ENCODE measurements at places on chromosomes 6 and 20.

DNA sequence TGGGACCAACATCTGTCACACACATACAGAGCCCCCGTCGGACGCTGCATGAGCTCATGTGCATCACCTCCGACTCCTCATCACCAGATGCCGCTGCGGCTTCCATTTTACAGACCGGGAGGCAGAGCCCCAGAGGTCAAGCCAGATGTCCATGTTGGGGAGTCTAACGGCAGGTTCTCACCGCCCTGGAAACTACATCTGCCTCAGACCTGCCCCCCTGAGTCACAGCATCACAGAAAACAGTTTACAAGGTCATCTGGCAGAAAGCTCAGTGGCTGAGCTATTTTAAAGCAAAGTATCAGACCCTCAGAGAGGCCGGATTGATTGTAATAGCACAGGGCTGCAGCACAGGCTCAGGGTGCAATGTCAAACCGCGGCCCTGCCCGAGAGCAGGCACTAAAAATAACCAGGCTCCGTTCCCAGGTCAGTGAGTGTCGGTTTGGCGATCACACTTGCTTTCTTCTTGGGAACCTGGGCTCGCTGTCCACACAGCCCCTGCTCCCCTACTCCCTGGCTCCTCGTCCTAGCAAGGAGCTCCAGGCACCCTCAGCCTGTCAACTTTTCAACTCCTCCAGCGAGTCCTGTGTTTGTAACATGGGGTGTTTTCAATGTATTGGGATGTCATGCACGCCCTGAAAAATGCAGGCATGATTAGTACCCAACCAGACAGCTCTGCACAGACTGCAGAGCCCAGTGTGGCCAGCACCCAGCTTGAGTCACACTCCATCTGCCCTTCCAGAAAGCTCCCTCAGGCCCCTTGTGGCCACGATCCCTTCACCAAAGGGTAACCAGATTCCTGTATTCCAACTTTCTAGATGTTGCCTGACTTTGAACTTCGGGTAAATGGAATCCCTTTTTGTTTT is 264.5 kb downstream of the CDH4 start:
- no peak for DNase-seq

DNA sequence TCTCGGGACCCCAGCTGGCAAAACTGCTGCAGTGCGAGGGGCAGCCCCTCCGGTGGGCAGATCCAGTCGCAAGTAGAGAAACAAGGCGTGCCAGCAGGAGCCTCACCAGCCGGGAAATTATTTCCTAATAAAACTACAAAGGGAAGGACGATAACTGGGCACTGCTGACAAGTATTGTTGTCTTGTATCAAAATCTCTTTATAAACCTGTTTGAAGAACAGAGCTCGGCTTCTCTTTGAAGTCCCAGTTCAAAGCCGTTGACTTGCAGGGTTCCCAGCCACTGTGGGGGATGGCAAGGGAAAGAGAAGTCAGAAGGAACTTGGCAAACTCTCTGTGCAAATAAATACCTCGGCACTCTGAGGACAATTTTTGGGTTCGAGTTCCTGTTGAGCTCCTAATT is 504.5 kb downstream of the CD83 start:
- DNase-seq: no peak

DNA sequence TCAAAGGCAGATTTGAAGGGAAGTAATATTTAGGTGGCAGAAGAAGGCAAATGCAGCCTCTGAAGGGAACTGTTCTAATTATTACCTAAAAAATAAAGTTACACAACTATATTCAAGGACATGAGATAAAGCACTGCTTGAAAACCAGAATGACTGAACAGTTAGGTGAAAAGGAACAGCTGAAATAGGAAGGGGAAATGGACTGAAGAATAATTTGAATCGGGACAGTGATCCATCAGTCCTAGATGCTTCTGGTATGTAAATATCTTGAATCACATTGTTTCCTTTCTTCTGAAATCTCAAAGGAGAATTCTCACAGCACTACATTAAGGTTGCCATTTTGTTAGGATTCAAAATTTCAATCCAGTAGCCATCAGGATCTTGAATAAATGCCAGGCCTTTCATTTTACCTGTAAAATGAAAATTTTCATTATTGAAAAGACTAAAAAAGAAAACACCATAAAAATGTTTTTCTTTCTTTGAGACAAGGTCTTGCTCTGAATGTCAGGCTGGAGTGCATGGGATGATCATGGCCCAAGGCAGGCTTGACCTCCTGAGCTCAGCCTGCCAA is 25.9 kb downstream of the GLO1 start:
- no peak for DNase-seq

GRCh38 chr20:41072915-41073314 is 44.3 kb downstream of the TOP1 start:
- no peak for DNase-seq

- DNase-seq: no peak
Measured at GRCh38 chr6:87088076-87088475, 6.8 kb downstream of the CGA start.

GRCh38 chr6:113636357-113636824 is 220.8 kb upstream of the MARCKS start:
- no peak for DNase-seq

DNA sequence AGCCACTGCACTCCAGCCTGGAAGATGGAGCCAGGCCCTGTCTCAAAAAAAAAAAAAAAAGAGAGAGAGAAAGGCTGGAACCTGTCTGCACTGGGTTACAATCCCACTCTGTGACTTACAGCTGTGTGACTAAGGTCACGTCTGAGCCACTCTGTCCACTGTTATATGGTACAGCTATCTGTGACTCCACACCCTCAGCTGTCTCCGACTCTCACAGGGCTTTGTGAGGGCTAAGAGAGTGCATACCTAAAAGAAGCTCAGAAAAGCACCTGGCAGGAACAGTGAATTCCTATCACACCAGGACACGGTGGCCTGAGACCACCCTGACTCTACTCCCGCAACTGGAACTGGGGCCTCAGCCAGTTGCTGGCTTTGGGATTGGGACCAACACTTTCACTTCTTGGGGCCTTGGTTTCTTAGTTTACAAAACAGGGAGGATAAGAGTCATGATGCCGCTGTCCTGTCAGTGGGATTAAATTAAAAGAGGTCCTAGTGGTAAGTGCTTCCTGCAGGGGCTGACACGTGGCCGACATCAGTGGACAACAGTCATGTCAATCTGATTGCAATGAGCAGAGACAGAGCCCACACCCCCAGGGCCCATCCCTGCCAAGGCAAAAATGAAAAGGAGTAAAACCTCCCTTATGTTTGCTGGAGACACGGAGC is 5.7 kb upstream of the CD93 start:
- no peak for DNase-seq

DNA sequence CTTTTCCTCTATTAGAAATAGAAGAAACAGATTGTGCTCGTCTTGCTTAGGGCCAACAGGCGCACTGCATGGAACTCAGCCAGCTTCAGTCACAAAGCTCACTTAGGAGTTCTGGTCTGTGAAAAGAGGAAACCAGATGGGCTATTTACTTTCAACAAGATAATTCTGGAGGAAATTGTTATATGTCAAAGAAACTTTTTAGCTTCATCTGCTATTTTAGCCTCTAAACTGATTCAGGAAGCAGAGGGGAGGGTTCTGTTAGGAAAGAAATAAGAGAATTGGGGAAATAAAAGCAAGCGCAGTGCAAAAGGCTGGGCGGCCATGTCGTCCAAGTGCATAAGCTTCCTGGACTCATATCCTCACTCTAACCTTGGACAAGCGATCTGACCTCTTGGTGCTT is 21.3 kb downstream of the PRKN start:
- DNase-seq: no peak

- DNase-seq: no peak
Measured at GRCh38 chr6:39157511-39157910, 42.5 kb upstream of the SAYSD1 start.

DNA sequence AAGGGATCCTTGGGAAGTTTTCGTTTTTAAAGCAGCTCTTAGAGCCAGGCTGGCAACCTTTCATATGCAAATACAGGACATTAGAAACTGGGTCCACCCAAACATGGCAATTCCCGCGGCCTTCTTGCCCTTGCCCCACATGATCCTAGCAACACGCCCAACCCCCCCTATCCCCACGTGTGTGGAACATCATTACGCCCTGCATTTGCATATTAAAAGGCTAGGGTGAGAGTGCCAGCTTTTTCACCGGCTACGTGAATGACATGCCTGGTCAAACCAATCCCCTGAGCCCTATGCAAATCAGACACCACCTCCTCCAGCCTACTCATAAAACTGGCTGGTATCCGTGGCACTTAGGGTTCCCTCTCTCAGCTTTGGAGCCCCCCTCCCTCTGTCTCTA is 88.1 kb downstream of the TNFRSF21 start:
- no peak for DNase-seq

- no peak for DNase-seq
Measured at GRCh38 chr6:140009286-140009685, 634.8 kb upstream of the CITED2 start.

- no peak for DNase-seq
Measured at GRCh38 chr6:158781692-158782373, 37.3 kb downstream of the EZR start.

GRCh38 chr6:77403424-77403823 is 59.9 kb downstream of the HTR1B start:
- DNase-seq: no peak

DNA sequence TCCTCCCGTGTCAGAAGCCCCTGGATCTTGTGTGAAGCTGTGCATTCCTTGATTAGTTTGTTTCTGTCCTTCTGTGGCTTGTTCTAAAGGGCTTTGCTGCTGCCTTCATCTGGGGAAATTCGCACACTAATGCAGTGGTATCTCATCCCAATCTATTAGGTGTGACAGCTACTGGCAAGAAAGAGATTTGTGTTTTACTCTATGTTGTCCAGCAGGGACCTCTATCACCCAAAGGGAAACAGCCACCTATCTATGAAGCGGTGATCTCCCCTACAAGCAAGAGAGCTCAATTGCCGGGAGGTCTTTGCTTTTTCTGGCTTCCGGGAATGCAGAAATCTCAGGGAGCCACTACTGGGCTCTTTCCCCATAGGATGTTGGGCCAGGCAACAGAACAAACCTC is 151.8 kb downstream of the NRN1 start:
- DNase-seq: no peak

- no peak for DNase-seq
Measured at GRCh38 chr20:43389211-43389610, 68.5 kb upstream of the SRSF6 start.

GRCh38 chr20:37777012-37777950 is 83.5 kb downstream of the CTNNBL1 start:
- DNase-seq: no peak

DNA sequence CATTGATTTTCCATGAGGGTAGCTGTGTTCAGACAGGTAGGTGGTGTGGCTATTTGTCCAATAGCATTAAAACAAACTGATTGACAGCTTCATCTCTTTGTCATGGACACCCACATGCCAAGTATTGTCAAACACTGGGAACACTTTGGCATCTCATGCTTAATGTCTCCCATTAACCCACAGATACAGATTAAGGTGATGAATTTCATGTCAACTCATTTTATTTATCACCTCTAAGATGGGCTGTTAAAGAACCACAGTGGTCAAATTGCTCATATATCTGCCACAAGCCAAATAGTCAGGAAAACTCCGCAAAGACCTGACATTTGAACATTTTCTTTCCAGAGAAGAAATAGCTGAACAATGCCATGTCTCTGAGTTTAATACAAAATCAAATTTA is 139.1 kb upstream of the SPTLC3 start:
- DNase-seq: no peak

- DNase-seq: no peak
Measured at GRCh38 chr6:151175662-151176445, 63.9 kb upstream of the AKAP12 start.

GRCh38 chr6:46688117-46688965 is 656 bp downstream of the TDRD6 start:
- no peak for DNase-seq

- DNase-seq: peak; percentile 65
Measured at GRCh38 chr20:44496976-44497375, 21.3 kb downstream of the TTPAL start.

GRCh38 chr6:20060252-20060651 is 152.0 kb downstream of the MBOAT1 start:
- DNase-seq: no peak

All from stimulated activated CD4-positive, alpha-beta T cell treated with anti-CD3 and anti-CD28 coated beads, Interleukin-15, amount 100 ng/mL, for 24 hours (primary cell).